ENCODE measurements at places on chromosomes 3 and 15. TPM values are rescaled to one million over a fixed set of nuclear protein-coding genes. Genes with fewer than 3 reads are reported as not detected.

The TJP1 gene
- total RNA-seq: 56.9 TPM

The FAM174B gene
- 3.0 TPM for total RNA-seq

The SYNPR gene
- not detected for total RNA-seq

The AADACL2 gene
- not detected for total RNA-seq

The TEX55 gene
- total RNA-seq: not detected

The HIGD2B gene
- total RNA-seq: not detected

The SLC27A2 gene
- total RNA-seq: not detected

The ROPN1 gene
- not detected for total RNA-seq

The CCR2 gene
- not detected for total RNA-seq

The MBNL1 gene
- 176 TPM for total RNA-seq

The HACD3 gene
- 111 TPM for total RNA-seq

The TMEM207 gene
- not detected for total RNA-seq

The SPTSSB gene
- not detected for total RNA-seq

The PRSS50 gene
- not detected for total RNA-seq

The CYP1A2 gene
- total RNA-seq: 0.23 TPM

The TXNRD3 gene
- 15.9 TPM for total RNA-seq

The C2CD4A gene
- not detected for total RNA-seq

The BBS4 gene
- total RNA-seq: 14.9 TPM

The GOLGA6L7 gene
- not detected for total RNA-seq

The C3orf80 gene
- not detected for total RNA-seq

Data from MG63 (cell line).